ENCODE measurements at places on chromosomes 3 and 15.

- DNase-seq, result no peak
These were observed 58.0 kb downstream of the CGGBP1 start for GRCh38 chr3:88000853-88001252.

- no peak for DNase-seq
These were observed 184.1 kb upstream of the HES1 start for GRCh38 chr3:193951859-193952258.

GRCh38 chr3:188111002-188111584, 42.9 kb upstream of the LPP start:
- no peak for DNase-seq

GRCh38 chr15:65962187-65962586, 92.9 kb downstream of the RAB11A start:
- no peak for DNase-seq

- no peak for DNase-seq
These were observed 145.1 kb upstream of the CNTN4 start for GRCh38 chr3:1953536-1953935.

GRCh38 chr3:147614210-147614609, 205.0 kb downstream of the ZIC1 start:
- DNase-seq, result no peak

- no peak for DNase-seq
These were observed 187.6 kb downstream of the NLGN1 start for GRCh38 chr3:173584838-173585831.

DNA sequence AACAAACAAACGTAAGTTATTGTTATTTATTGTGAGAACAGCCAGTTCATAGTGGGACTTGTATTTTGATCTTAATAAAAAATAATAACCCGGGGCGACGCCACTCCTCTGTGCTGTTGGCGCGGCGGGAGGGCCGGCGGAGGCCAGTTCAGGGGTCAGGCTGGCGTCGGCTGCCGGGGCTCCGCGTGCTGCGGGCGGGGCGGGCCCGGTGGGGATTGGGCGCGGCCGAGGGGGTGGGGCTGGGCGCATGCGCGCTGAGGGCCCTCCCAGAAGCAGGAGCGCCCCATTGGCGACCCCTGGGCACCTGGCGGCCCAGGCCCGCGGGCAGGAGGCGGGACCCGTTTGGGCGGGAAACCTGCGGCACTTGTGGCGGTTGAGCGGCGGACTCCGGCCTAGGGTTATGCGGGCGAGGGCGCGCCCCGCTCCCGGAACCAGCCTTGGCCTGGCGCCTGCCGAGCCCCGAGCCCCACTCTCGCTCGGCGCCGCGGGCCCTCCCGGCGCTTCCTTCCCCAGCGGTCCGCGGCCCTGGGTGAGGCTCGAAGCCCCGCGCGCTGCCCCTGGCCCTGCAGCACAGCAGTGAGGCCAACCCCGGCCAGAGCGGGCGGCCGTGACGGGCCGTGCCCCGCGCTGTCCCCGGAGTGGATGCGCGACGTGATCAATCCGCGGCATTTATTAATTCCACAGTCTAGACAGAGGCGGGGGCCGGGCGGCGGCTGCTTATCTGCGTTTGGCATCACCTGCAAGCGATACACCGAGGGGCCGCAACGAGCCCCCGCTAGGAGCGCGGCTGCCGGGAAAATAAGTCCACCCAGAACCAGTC, 6.0 kb downstream of the ISL2 start:
- no peak for DNase-seq

DNA sequence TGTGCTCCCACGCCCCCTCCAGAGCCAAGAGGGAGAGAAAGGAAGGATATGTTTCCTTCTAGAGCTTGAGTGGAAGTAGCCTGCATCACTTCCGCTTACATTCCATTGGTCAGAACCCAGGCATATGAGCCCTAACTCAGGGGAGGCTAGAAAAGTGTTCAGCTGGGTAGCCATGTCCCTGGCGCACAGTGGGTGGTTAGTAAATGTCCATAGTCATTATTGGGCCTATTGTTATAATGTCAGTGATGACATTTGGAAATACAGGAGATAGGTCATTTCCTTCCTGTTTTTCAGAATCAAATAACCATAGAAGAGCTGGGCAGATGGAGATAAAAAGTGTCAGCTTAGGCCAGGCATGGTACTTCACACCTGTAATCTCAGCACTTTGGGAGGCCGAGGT, 27.3 kb downstream of the CD276 start:
- no peak for DNase-seq

DNA sequence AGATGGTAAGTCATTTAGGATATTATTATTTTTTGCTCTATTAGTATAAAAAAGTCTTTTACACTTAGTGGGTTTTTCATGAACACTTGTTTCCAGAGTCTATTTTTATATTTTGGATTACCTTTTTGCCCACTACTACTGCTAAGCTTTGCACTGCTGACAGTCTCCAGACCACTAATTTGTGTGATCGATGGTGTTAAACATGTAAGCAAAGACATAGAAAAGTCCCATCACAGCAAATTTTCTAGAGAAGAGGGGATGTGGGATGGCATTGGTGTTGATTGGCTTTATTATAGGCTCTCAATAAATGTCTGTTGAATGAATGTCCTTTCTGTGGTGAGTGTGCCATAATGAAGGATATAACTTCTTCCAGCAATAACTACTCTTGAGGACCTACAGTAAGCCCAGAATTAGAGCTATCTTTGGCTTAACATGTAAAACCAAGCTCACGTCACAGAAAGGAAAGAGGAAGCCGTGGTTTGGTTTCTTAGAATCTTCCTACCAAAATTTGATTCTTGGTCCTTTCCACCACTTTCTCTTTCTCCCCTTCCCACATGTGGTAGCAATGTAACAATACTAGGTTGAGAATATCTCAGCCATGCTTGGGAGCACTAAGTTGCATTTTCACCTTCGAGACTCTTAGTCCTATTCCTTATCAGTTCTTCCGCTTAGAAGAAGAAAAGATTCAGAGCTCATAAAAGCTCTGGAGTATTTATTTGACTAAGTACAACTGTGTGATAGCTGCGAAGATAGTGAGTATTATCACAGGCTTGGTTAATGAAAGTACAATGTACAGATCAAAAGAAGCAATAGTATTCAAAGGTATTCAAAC, 90.6 kb upstream of the UMPS start:
- DNase-seq, result no peak

DNA sequence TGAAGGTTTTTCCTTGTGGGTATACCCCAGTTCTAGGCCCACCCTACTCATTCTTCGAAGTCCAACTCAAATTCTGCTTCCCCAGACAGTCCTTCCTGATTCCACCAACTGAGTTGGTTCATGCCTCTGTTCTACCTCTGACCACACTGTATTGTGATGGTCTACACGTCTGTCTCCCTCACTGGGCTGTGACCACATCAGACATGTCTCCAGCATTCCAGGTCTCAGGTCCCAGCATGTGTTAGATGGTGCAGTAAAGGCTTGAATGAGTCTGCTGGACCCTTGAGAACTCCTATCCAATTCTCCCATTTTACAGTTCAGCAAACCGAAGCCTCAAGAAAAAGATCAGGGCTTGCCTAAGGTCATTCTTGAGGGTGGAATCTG, 2.8 kb upstream of the ATP2B2 start:
- DNase-seq, result no peak

DNA sequence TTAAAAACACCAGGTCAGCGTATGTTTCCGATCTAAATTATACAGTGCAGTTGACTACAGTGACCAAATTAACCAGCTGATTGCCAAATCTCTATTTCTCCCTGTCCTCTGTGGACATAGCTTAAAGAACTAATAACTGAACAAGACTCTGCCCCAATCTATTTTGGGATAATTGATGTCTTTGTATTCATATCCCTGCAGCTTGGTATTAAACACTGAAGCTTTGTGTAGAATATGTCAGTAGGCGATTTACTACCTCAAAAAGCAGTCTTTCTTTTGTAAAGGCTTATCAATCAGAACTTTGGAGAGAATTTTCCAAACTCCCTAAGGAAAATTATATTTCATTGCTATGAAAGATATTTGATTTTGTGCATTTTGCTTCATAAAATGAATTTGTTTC, 258.2 kb downstream of the SOX2 start:
- no peak for DNase-seq

DNA sequence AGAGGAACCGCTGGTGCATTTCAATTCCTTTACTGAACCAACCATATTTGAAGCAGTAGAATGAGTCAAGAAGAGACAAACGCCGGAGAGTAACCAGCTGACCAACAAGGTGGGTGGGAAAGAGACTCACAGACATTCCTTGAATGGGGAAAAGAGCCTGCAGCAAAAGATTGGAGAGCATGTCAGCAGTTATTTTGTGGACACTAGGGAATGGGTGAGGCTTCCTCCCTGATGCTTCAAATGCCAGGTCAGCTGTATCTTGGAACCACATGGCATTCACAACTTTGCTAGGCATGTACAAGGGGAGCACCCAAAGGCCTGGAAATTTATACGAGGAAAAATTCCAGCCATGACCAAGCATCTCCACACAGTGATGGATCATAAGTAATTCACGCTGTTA, 29.9 kb upstream of the ZKSCAN7 start:
- no peak for DNase-seq

GRCh38 chr3:188126276-188126675, 27.7 kb upstream of the LPP start:
- DNase-seq, result no peak

DNA sequence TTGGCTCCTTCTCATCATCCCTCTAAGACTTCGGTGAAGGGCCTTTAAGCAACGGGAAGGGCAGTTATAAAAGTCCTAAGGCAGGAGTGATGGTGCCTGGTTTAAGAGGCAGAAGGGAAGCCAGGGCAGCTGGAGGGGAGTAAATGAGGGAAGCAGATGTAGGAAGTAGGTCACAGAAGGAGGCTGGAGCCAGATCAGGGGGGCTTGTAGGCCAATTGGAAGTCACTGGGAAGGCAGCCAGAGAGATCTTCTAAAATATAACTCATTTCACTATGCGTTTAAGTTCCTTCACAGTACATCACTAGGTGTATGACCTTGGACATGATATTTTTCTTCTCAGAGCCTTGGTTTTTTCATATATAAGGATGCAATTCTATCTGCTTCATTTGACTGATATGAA, 94.7 kb downstream of the MYH15 start:
- no peak for DNase-seq
